Fibroblast of skin of left quadriceps (primary cell): ENCODE measurements at places on chromosomes 4 and X.
A peak's percentile ranks its signal among the peaks of the same experiment; 100 is the strongest.

DNA sequence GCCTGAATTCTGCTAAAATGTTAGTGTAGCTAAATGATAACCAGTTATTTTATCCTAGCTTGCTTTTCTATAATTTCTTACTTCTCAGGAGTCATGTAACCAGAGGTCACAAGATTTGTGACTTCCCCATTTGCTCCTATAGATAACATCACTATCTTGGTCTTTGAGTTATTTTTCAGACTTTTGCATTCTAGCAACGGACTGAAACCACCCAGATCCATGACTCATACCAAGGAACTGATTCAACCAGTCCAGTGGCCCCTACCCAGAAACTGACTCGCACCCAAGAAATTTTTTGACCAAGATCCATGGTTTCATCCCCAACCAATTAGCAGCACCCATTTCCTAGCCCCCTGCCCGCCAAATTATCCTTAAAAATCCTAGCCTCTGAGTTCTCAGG, 50.0 kb downstream of the IQCM start:
- peak; percentile 53 for DNase-seq

DNA sequence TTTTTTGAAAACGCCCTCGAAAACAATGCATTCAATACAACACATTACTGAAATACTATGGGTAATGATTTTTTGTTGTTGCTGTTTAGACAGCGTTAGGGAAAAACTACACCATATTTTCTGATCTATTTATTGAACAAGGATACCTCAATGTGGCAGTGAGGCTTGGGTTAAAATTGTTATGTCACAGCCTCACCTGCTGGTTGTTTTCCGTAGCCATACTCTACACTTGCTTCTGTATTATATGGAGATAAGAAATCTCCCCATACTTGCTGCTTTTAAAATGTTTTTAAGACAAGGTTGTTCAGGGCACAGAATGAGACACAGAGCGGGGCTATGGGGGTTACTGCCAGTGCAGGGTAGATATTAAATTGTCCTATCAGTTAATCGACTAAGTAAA, 221.6 kb upstream of the FTHL17 start:
- DNase-seq, result no peak

DNA sequence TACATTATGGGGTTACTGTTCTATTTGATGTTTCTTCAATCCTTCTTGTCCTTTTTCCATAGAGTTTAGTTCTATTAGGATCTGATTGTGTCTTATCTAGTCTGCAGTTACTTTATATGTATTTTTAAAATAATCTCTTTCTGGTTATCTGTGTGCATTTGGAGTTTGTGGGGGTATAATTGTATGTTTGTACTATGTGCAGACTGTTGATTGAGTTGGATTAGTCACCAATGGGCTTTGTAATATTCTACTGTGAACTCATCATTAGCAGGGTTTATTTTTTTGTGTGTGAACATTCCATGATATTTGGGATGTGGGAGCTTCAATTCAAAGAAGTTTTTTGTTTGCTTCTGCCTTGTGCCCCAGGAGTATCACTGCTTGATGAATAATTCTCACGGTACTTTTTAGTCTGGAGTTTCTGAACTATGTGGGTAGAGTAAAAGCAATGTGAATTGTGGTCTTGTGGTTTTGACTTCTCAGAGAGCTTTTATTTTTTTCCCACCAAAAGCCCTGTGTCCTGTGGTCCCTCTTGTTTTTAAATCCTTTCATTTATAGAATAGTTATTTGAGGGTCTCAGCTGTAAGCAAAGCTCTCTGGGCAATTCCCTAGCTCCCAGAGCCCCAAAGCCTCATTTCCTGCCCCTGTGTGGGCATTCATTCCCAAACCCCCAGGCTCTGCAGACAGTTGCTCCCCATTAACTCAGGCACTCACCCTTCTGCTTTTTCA, 127.8 kb downstream of the PHKA2 start:
- peak; percentile 26 for DNase-seq

- DNase-seq, result peak; percentile 11
Measured at GRCh38 chrX:42119076-42119475, 195.7 kb upstream of the CASK start.

- DNase-seq, result no peak
Measured at GRCh38 chr4:53489279-53489889, 101.9 kb downstream of the LNX1 start.

- no peak for DNase-seq
Measured at GRCh38 chrX:1593286-1594271, 2.2 kb downstream of the AKAP17A start.

DNA sequence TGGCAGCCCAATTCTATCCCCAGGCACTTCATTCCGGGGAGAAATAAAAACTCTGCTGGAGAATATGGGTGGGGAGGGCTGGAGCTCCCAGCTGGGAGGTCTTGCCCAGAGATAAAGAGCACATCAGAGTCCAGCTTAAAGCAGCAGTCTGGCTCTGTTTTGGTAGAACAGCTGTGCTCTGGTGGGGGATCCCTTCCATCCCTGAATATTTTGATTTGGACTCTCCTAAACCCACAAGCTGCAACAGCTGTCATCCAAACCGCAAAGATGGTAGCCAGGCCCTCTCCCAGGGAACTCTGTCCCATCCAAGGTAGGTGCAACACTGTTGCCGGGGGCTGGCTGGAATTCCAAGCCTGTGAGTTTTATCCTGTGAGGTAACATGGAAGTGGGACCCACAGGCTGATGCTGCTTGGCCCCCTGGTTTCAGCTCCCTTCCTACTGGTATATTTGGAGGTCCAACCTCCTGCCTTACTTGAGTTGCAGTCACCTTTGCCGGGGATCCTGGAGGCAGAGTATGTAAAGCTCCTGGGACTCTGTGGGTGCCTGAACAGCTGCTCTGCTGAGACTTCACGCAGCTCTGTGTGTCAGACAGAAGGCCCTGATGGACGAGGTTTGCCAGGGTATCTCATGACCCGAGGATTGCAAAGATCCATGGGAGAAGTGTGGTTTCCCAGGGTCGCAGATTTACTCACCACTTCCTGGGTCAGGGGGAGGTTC, 203.5 kb upstream of the ITM2A start:
- DNase-seq, result no peak

DNA sequence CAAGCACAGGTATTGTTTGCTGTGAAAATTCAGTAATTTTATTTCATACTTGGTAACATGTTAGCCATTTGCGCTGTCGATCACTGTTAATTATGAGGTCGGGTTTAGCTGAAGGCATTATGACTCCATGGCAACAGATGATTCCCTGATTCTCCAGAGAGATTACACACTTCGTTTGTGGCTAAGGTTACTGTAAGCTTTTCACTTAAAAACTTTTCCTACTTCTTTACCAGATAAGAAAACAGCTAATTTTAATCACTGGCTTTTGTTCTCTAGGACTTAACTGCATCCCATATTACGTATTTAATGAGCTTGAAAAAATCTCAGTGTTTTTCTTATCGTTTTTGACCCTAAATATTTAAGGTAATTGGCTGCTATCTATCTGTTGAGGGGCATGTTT, 2.1 kb downstream of the GSTCD start:
- no peak for DNase-seq

DNA sequence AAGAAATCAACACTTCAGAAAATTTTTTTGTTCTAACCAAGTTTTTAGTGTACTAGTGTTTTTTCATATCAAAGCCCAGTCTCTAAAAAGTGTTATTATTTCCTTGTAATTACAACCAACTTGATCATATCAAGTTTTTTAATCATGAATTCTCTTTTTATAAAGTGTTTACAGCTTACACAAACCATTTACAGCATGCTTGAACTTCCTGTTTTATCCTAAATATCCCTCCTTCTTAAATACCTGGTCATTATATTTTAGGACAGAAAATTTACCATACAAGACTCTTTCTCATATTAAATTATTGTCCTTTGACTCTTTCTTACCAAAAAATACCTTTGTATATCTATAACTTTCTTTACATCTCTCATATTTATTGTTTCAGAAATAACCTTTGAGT, 89.4 kb upstream of the NPY2R start:
- no peak for DNase-seq

- DNase-seq, result no peak
Measured at GRCh38 chrX:71365356-71365874, 742 bp upstream of the TAF1 start.

GRCh38 chr4:31482691-31483090, 762.5 kb downstream of the PCDH7 start:
- DNase-seq, result no peak

- DNase-seq, result no peak
Measured at GRCh38 chr4:19187096-19187495, 1064.6 kb upstream of the SLIT2 start.

DNA sequence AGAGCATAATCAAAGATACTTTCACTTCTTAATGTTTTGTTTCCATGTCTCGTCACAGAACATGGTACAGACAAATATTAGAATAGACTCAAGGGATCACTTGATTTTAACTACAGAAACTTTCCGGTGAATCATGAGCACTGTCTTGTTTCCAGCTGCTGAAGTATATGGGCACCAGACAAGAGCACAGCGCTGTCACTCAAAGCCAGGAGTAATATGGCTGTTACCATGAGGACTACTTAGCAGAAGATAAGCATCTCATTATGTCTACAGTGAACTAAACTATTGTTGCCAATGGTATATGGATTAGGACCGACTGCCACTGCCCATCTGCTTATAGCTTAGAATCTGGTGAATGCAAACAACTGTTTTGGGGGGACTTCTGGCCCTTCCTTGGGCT, 34.3 kb downstream of the MECP2 start:
- DNase-seq, result no peak

GRCh38 chr4:15488136-15488535, 18.5 kb downstream of the CC2D2A start:
- no peak for DNase-seq

GRCh38 chr4:101710806-101711205, 79.7 kb upstream of the BANK1 start:
- no peak for DNase-seq

DNA sequence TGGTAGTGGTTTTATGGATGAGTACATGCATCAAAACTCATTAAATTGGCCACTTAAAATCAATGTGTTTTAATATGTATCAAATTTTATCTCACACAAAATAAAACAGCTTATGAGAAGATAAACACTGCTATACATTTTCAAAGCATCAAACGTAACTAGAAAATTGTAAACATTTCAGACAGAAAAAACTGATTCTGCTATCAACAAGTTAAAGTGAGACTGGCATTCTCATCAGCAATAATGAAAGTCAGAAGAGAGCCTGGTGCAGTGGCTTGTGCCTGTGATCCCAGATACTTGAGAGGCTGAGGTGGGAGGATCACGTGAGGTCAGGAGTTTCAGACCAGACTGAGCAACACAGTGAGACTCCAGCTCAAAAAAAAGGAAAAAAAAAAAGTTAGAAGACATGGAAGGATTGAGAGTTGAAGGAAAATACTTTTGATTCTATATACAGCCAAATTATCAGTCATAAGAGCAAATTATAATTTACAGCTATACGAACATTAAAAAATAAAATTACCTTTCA, 2.9 kb downstream of the TBCK start:
- no peak for DNase-seq

DNA sequence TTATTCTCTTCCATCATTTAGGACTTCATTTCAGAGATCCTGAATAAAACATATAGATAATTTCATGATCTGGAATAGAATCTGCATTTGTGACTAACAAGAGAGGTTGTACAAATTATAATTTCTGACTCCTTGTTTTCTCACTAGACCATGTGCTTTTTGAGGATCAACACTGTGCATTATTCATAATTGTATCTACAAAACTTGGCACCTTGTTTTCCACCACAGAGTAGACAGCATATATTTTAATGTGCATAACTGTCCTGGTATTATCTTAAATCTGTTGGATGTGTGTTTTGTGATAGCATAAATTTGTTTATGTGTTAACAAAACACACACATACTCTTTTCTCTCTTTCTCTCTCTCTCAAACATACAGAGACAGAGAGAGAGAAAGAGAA, 514.9 kb upstream of the GALNT7 start:
- no peak for DNase-seq

DNA sequence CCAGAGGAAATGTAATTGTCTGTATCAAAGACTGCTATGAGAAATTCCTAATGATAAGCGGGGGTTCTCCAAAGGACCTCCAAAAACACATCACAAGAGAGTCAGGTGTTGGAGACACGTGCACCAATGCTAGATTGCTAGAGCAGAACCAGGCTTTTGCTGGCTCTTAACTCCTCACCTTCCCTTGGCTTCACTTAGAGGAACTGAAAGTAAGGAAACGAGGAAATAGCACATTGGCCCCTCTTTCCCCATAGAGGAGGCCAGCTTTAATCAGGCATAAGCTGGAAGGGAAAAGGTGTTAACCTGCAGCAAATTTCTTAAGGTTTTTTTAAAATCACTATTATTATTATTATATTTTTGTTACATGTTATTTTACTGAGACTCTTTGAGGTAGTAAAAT, 13.6 kb downstream of the OTC start:
- no peak for DNase-seq

- no peak for DNase-seq
Measured at GRCh38 chrX:38606821-38607220, 45.5 kb downstream of the TSPAN7 start.

DNA sequence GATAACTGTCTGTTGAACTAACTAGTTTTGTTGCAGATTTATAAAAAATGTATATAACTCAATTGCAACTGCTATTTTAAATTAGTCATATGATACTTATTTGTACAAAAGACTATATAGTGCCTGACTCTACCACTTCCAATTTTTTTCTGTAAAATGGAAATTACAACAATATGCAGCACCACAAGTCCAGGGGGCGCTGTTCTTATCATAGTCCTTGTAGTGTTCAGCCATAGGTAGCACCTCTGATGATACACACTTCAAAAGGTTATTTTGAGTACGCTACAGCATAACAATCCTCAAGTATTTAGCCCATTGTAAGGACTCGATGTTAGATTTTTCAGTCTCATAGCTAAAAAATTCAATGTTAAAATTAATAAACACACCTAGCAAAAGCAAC, 174.9 kb downstream of the CORIN start:
- DNase-seq, result no peak

DNA sequence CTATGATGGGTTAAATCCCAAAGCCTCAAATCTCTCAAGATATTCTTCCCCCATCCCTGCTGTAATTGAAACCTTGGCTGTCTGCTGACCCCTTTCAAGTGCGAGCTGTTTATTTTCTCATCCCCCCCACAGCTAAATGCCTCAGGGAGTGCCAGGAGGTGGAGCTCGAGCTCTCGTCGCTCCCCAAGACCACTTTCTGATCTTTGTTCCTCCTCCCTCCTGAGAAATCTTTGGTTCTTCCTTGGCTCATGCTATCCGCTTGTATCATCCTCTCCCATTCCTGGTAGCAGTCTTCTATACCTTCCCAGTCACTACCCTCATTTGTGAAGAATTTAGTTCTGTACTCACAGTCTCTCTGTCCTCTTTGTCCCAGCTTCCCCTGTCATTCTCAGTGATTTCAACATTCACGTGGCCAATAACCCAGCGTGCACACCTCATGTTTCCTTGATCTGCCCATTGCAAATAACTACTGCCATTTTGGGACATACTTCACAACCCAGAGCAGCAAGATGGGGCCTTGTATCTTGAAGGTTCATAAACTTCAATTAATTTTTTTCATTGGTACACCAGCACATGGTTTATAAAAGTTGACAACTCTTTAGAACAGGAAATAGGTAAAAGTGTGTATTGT, 9.2 kb upstream of the SLC25A43 start:
- no peak for DNase-seq

DNA sequence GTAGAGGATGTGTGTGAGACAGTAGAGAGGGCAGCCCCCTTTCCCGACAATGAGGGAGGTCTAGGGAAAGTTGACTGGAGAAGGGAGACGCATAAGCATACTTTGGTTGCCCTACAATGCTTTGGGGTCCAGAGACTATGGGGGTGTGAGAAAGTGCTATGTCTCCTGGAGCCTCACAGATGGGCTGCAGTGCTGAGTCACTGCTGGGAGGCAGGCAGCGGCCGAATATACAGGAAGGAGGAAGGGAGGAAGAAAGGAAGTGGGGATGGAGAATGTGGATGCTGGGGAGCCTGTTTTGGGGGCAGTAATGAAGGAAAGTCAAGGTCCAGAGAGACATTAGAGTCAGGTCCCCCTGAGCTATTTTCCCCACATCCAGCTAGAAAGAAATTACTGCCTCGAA, 12.7 kb downstream of the DRP2 start:
- no peak for DNase-seq
